CD4-positive, alpha-beta T cell treated with Interleukin-4 for 1 hour (primary cell): ENCODE measurements at places on chromosomes 6 and 20.
A peak's percentile ranks its signal among the peaks of the same experiment; 100 is the strongest.

- no peak for DNase-seq
Observed at GRCh38 chr6:3813150-3813780, 35.9 kb upstream of the FAM50B start.

- DNase-seq = peak; percentile 20
Observed at GRCh38 chr6:138592749-138593123, 93.4 kb upstream of the NHSL1 start.

DNA sequence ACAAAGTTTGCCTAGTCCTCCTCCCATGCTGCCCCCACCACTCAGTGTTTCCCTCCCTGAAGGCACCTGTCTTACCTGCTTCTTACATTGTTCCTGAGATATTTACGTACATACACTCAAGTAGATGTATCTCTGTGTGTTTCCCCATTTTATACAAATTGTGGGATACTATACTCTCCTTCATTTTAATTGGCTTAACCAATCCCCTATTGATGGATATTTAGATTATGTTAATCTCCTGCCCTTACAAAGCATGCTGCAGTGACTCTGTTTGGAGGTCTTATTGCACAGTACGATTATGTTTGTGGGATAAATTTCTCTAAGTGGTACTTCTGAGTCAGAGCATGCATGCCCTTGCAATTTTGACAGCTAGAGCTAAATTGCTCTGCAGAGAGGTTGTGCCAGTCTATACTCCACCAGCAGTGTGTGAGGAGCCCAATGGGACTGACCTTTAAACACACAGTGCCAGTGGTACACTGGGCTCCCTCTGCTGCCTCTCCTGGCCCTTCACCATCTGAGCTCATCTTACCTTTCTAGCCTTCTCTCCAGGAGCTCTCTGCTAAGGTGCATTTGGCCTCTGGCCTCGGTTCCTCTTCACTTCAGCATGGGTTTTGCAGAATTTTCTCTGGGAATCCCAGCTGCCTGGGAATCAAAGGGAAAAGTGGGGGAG is 57.4 kb downstream of the LYRM2 start:
- DNase-seq = no peak

DNA sequence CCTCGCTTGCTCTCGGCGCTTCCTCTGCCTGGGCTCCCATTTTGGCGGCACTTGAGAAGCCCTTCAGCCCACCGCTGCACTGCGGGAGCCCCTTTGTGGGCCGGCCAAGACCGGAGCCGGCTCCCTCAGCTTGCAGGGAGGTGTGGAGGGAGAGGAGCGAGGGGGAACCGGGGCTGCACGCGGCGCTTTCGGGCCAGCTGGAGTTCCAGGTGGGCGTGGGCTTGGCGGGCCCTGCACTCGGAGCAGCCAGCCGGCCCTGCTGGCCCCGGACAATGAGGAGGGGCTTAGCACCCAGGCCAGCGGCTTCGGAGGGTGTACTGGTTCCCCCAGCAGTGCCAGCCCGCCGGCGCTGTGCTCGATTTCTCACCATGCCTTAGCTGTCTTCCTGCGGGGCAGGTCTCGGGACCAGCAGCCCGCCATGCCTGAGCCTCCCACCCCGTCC is 10.2 kb upstream of the SRPK1 start:
- no peak for DNase-seq

DNA sequence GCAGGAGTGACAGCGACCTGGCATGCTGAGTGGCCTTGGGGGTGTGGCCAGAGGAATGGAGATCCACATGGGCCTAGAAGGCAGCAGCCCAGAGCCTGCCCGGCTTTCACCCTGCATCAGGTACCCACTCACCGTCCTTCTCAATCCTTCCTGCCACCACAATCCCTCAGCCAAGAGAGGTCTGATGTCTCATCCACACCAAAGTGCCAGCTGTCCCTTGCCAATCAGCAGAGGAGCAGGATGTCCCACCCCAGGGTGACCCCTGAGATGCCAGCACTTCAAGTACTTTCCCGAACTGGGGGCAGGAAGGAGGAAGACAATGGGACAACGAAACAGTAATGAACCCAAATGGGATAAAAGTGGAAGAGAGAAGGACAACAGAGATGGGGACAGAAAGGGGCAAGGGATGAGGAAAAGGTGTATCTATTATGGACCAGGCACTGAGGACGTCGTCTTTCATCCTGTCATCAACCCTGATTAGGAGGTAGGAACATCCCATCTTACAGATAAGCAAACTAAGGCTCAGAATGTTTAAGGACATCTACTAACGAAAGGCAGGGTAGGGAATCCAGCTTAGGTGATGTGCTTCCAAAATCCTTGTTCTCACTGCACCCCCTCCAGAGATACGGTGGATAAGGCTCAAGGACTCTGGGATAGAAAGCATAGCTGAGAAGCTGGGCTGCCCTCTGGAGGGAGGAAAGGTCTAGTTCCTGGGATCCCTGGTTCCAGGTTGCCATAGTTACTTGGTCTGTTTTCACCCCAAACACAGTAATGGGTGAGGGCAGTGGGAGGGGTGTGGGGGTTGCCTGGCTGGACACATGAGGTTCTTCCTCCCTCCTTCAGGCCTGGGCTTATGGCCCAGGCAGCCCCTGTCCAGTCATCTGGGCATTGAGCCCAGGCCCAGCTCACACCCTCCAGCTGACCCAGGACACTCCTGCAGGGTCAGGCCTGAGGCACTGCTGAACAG is 4.5 kb upstream of the TNXB start:
- no peak for DNase-seq

DNA sequence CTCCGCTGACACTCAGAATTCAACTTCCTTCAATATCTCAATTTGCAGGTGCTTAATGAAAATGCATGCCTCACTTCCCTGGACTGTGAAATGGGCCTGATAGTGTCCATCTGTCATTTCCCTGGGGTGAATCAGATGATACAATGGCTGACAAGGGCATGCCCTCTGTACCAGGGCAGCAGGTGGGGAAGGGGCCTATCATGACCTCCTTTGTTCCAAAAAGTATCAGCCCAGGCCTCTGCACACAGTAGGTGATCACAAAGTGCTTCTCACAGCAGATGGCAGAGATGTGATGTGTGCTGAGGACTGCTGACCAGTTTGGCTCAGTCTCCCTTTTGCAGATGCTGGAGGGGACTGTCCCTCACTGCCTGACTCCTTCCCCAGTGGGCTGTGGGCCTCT is 44.3 kb downstream of the DLGAP4 start:
- DNase-seq = no peak

- peak; percentile 86 for DNase-seq
Observed at GRCh38 chr6:26286168-26286877, 78.7 kb upstream of the BTN3A2 start.

- no peak for DNase-seq
Observed at GRCh38 chr6:46676604-46677313, 10.9 kb upstream of the TDRD6 start.

DNA sequence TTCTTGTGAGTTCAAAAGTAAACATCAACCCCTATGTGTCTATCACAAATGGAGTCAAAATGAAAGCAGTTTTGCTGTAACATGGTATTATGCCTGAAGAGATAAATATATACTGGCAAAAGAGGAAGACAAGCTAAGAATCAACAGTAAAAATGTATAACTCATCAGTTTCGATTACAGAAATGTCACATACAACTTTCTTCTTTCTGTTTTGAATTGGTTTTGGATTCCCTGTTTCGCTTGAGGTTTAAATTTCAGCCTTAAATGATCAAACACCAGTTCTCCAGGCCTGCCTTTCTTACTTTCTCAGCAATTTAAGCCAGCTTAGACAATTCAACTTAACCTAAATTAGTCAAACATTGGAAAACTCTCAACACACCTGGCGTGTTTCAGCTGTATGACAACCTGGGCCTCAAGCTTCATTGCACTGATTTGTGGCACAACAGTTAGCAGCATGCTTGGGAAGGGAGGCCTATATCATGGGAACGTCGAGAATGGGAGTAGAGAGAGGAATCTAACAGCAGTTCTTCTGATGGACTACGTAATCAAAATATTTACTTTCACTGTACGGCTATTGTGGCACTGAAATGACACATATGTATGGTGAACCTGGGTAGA is 51.9 kb upstream of the MARCKS start:
- DNase-seq = no peak
